ENCODE measurements at places on chromosomes 6 and 20. TPM values are rescaled to one million over a fixed set of nuclear protein-coding genes. Genes with fewer than 3 reads are reported as not detected.

- DNase-seq, result no peak
These were observed 32.8 kb downstream of the APCDD1L start for GRCh38 chr20:58482416-58482815.

DNA sequence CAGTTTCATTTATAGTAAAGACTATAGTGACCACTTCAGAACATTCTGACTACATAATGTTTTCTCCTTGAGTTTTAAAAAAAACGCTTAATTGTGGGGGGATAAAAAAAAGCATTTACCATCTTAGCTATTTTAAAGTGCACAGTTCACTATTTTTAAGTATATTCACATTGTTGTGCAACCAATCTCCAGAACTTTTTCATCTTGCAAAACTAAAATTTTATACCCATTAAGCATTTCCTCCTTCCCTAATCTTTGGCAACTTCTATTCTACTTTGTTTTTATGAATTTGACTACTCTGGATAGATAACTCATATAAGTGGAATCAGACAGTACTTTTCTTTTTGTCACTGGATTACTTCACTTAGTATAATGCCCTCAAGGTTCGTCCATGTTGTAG, 62.3 kb downstream of the FKBP5 start:
- DNase-seq, result no peak

- DNase-seq, result no peak
These were observed 132.8 kb downstream of the PRND start for GRCh38 chr20:4854561-4854901.

- no peak for DNase-seq
These were observed 261.4 kb upstream of the JARID2 start for GRCh38 chr6:14984519-14984853.

The C6orf118 gene
- total RNA-seq, result not detected

The IL20RA gene
- not detected for total RNA-seq

Data from Caki2 (cell line).